T1000 (cell line): ENCODE measurements at places on chromosomes 16 and 17.

- DNase-seq = no peak
These were observed 40.7 kb downstream of the SNX20 start for GRCh38 chr16:50640391-50640790.

GRCh38 chr17:80474231-80474960 is 2.0 kb downstream of the NPTX1 start:
- DNase-seq = peak; percentile 46

GRCh38 chr17:75731716-75732498 is 10.6 kb downstream of the ITGB4 start:
- DNase-seq = no peak

GRCh38 chr17:16877099-16877498 is 94.8 kb downstream of the TNFRSF13B start:
- DNase-seq = no peak

DNA sequence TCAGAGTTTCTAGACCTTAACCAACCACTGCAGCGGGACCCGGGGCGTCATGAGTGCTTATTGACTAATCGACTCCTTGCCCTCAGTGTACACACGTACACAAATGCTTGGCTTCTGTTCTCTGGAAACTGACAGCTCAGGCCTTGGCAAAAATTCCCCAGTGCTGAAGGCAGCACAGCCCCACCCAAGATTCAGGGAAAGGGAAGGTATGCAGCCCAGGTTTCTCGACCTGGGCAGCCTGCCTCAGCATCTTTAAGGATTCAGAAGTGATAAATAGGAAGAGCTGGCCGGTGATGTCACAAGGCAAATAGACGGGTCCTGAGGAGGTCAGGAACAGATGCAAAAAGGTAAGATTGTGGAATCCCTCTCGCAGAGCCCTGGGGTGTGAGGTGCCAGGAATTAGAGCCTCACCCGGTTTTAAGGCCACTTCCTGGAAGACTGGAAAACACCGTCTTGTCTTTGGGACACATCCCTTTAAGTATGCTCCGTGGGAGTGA is 9.0 kb upstream of the CDH3 start:
- DNase-seq = no peak

- DNase-seq = peak; percentile 38
These were observed 31.7 kb upstream of the KCNJ2 start for GRCh38 chr17:70137451-70138230.

DNA sequence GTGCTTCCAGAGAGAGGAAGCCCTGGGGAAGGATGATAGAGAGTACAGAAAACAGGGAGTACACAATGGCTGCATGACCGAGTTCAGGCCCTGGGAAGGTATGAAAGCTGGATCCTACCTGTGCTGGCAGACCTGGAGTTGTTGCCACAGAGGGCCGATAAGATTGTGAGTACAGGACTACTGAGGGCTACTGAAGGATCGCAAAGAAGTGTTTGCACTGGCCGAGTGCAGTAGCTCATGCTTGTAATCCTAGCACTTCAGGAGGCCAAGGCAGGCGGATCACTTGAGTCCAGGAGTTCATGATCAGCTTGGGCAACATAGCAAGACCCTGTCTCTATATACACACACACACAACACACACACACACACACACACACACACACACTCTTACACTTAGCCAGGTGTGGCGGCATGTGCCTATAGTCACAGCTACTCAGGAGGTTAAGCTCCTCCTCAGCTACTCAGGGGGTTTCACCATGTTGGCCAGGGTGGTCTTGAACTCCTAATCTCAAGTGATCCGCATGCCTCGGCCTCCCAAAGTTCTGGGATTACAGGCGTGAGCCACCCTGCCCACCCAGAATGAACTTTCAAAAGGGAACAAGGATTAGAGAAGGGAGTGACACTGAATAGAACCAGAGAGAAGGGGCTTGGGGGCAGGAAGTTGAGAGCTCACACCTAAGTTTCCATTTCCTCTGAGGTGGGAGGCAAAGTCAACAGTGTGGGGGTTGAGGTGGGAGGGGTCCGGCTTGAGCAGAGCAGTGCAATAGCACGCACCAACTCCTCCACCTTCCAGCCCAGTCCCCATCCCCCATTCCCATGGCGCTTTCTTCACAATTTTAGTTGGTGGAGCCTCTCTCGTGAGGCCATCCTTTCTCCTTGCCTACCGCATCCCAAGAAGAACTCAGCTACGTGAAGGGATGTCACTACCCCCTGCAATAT is 7.5 kb downstream of the SCIMP start:
- no peak for DNase-seq

- DNase-seq = no peak
These were observed 30.0 kb upstream of the RNF43 start for GRCh38 chr17:58447039-58447975.

- no peak for DNase-seq
These were observed 194.4 kb upstream of the KCNJ16 start for GRCh38 chr17:69880591-69881112.

DNA sequence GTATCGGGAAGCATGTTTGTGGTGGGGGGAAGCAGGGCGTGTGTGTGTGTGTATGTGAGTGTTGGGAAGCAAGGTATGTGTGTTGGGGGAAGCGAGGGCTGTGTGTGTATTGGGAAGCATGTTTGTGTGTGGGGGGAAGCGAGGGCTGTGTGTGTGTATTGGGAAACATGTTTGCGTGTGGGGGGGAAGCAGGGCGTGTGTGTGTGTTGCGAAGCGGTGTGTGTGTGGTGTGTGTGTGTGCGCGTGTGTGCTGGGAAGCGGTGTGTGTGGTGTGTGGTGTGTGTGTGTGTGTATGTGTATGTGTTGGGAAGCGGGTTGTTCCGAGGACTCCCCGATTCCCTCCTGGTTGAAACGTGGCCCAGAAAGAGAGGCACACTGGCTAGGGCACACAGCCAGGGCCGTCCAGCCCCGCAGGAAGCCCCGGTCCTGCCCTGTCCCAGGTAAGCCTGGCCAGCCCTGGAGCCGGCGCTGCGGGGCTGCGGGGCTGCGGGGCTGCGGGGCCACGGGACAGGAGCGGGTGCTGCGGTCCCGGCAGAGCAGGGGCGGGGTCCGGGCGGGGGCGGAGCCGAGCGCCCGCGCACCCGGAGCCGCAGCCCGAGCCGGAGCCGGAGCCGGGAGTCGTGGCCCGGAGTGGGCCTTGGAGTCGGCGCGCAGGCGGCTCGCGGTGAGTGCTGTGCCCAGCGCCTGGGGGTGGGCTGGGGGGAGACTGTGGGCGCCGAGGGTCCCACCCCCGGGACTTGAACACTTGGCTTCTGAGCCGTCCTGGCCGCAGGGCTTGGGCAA is at the start of gene NOD2:
Gene NOD2, plus strand, starts transcription at position 608 of the 783 bp plus-strand sequence. CDS start 5,890 bp downstream, outside the sequence.
- DNase-seq = no peak

GRCh38 chr17:58219789-58220183 is 731 bp upstream of the MKS1 start:
- DNase-seq = no peak

GRCh38 chr16:56547120-56547948 is 17.5 kb upstream of the MT4 start:
- DNase-seq = no peak

GRCh38 chr16:57681950-57682728 is 12.5 kb upstream of the DRC7 start:
- no peak for DNase-seq

DNA sequence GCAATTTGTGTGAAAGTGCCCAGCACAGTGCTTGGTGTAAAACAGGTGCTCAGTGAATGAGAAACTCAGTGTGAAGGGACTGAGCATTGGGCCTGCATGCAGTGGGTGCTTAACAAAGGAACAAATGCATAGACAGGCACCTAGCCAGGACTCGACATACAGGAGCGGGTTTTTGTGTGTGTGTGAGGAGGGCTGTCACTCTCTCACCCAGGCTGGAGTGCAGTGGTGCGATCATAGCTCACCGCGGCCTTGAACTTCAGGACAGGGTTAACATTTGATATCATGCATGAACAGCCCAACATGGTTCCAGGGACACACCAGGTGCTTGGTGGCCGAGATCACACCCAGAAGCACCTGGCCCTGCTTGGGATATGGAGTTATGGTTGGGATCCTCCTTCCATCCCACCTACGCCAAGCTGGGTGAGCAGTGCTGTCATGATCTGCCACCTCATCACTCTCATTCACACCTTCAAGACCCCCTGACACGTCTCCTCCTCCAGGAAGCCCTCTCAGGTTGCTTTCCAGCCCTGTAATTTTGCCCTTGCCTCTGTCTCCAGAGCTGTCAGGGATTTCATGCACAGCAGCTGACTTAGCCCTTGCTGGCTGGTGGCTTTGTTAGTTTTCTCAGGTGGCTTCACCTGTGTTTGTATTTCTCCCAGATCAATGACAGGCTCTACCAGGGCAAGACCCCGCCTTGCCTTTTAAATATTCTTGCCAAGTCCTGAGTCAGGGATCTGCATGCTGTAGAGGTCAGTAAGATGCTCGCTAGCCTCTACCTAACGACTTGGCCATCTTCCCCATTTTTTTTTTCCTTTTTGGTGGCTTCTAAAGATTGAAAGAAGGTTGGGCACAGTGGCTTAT is 66.4 kb downstream of the OR1D5 start:
- DNase-seq = no peak

DNA sequence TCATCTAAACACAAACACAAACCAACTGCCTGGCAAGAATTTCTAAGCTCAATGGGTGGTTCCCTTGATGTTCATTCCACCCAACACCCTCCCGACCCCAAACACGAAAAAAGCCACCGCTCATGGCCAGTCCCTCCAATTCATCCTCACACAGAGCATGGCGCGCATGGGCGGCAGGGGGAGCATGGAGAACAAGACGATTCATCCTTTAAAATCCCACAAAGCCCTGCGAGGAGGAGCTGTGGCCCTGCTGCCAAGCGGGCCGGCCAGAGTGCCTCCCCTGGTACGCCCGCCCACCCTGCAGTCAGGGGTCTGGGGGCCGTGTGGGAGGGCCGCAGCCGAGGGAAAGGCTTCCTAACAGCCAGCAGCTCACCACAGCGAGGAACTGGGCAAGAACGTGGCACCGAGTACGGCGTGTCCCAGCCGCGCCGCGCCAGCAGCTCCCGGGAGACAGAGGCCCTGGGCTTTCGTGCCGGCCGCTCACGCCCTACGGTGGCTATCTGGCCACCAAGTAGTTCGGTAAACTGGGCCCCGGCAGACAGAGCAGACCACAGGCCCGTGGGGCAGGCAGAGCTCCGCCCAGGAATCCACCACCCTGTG is 60.9 kb downstream of the KLHDC4 start:
- DNase-seq = no peak

GRCh38 chr16:35714665-35715064 is 2255.3 kb downstream of the TP53TG3F start:
- DNase-seq = no peak

GRCh38 chr17:54944796-54945195 is 23.7 kb downstream of the COX11 start:
- DNase-seq = no peak

DNA sequence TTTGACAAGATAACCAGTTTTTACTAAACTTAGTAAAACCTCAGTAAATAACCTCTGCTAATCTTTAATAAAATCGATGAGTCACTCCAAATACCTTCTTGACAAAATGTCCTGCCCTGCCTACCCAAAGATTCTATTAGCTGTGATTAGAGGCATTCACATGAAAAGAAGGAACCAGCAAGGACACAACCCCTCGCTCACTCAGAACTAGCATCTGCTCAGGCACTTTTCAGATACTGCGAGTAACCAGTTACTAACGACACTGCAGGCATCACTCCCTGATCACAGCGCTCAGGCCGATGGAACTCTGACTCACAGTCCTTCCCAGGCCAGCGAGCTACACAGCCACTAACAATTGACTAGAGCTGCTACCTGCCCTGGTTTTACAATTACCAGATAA is 24.3 kb downstream of the PELP1 start:
- DNase-seq = peak; percentile 3

DNA sequence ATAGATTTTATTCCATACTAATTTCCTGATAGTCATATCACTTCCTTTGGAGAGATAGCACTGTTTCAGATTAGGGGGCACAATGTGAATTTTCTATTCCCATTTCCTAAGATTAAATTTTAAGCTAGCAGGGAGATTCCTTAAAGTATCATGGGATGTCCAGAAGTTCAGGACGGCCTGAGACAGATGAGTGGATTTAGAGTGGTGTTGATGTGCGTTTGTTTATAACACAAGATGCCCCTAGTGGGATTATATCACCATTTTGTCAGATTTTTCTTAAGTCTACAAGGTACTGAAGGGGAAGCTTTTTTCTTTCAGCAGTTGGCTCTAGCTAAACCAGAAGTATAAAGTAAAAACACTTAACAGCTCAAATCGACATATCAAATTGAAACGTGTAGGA is 183.6 kb upstream of the TBX2 start:
- no peak for DNase-seq

- no peak for DNase-seq
These were observed 20.7 kb upstream of the NAGS start for GRCh38 chr17:43983515-43984411.

GRCh38 chr16:76474048-76474447 is 196.8 kb downstream of the CNTNAP4 start:
- no peak for DNase-seq

DNA sequence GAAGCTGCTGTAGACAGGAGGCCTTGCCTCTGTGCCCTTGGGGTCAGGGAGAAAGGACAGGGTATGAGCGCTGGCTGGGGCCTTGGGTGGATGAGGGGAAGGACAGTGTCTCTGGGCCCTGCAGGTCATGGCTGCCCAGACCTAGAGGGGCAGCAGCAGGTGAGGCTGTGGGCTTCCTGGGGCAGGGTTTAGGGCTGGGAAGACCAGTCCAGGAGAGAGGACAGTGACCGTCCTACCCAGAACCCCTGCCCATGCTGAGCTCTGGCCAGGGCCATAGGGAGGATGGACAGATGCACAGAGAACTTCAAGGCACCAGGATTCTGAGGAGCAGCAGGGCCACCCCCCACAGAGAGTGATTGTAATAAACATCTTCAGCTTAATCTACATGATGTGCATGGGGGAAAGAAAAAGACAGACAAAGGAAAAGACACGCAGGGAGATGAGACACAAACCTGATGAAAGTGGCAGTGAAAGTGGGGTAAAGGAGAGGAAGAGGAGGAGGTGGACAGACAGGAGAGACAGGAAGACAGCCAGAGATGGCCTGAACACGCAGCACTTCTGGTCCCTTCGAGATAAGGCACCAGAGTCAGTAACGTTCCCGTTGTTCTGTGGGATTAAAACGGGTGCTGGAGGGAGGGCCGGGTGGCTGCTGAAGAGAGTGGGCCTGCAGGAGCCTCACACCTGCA is 17.5 kb downstream of the FLOT2 start:
- DNase-seq = no peak

- DNase-seq = no peak
These were observed 134.9 kb downstream of the NLK start for GRCh38 chr17:28177351-28177750.

- no peak for DNase-seq
These were observed 58.5 kb downstream of the MYH13 start for GRCh38 chr17:10314329-10314728.

DNA sequence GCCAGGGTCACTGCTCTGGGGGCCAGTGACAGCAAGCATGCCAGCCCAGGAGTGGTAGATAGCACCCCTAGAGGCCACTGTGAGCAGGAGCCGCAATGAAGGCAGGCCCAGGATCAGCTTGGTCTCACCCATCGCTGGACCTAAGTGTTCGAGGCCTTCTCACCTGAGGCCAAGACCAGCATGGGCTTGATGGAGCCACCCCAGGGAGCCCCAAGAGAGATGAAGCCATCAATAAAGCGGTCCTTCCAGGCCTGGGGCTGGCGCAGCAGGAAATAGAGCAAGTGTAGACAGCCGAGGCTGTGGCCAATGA is 1.8 kb downstream of the LCAT start:
- no peak for DNase-seq

- no peak for DNase-seq
These were observed 151.5 kb downstream of the AATF start for GRCh38 chr17:37100231-37100630.

GRCh38 chr16:58043571-58044155 is 18.1 kb downstream of the MMP15 start:
- DNase-seq = no peak
